Choroid plexus epithelial cell (primary cell): ENCODE measurements at places on chromosomes 6 and 20.

DNA sequence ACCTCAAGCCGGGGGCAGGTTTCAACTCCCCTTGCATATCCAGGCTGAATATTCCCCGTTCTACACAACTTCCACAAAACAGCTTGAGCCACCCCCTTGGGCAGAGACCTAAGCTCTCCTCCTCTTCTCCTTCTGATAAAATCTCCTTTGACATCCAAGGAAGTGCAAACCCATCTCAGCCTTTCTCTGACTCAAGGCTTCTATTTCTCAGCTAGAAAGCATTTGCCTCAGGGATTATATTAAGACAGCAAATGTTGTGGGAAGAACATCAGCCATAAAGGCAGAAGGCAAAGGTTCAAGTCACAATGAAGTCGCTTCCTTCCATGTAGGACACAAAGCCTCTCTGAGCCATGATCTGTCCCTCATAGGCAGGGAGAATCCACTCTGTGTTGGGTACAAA lies 386.6 kb upstream of the ARID1B start:
- DNase-seq: no peak

GRCh38 chr6:159788753-159789376 lies 537 bp downstream of the TCP1 start:
- peak; percentile 57 for DNase-seq

- DNase-seq: no peak
These were observed 47.0 kb upstream of the PREP start for GRCh38 chr6:105449756-105450390.

DNA sequence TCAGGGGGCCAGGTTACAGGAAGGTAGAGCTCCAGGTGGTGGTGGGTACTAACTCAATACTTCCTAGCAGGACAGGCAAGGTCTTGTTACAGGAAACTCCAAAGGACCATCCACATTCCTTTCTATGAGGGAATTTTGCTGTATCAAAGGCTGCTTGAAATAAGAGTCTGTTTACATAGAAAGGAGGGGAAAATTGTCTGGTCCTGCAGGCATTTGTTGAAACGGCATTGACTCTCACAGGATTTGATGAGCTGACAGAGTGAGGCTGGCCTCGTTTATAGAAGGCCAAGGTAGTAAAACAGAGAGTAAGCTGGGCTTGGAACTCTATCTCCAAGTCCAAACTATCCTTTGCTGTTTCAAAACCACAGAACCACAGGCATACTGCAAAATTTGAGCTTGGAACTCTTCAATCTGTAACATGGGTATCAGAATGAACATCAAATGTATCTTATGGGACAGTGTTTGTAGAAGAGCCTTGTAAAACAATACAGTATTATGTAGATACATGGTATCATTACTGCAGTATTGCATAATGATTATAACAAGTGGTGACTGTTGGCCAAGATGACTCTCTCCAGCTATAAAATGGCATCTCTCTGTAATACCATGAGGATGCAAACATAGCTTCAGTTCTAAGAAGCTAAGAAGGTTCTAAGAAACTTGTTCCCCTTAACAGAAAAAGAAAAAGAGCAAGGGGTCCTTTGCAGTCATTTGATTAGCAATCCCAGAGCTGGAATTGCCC lies 61.5 kb downstream of the TRAM2 start:
- peak; percentile 67 for DNase-seq

DNA sequence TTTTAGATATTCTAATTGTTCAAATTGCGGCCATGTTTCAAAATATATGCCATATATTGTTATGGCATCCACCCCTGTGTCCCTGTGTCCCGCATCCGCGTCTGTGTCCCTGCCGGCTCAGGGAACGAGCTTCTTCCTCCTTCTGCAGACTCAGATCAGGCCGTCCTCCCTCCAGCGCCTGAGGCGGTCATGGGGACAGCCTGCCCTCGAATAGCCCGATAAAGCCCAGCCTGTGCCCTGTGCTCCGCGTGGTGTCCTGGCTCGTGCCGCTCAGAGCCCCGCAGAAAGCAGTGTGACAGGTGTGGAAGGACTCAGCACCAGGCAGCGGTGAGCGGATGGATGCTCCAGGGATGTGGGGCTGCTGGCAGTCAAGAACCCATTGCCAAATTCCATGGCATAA lies 663.4 kb upstream of the DEFB115 start:
- DNase-seq: no peak

DNA sequence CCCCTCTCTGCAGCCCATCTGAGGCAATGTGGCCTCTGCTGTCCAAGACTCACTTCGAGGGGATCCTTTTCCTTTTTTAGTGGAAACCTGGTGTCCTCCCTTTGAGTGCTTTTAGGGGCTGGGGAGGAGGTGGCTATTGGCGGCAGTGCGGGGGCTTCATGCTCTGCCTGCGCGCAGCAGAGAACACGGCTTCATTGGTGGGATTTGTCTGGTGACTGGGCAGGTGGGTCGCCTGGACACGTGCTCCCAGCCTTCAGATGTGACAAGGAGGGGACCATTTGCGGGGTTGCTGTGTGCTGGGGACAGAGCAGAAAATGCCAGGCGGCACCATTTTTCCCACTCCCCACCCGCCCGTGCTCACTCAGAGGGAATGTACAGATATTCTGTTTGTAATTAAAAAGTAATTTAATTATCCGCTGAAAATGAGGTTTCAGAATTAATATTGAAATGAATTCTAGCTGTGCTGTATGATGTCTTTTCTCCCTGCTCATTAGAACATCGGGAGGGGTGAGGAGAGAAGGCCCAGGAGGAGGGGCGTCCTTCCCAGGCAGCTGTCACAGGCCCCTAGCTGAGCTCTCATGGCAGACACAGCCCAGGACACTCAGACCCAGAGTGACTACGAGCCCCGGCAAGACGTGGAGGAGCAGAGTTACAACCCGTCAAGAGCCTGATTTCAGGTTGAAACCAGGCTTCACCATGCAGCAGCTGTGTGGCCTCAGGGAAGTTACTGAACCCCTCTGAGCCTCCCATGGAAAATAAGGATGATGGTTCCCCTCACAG lies 417.2 kb upstream of the SULF2 start:
- DNase-seq: no peak

- DNase-seq: no peak
These were observed 69.2 kb upstream of the ESR1 start for GRCh38 chr6:151738267-151738666.

DNA sequence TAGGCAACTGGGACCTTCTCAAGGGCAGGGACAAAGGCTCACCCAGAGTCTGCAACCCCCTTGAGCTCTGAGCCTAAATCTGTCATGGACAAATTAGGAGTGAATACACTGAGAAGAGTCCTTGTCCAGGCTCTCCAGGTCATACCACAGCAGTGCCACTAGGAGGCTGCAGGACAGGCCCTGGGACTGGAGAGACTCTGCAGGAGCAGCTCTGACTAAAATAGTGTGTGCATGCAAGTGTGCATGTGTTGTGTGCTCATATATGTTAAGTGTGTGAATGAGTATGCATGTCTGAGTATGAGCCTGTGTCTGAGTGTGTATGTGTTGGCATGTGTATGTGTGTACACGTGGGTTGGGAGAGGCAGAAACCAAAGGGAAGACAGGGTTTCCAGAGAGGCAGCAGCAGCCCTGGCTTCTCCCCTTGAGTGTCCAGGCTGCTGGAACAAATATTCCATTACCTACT lies 27.1 kb downstream of the MRPL14 start:
- peak; percentile 66 for DNase-seq

DNA sequence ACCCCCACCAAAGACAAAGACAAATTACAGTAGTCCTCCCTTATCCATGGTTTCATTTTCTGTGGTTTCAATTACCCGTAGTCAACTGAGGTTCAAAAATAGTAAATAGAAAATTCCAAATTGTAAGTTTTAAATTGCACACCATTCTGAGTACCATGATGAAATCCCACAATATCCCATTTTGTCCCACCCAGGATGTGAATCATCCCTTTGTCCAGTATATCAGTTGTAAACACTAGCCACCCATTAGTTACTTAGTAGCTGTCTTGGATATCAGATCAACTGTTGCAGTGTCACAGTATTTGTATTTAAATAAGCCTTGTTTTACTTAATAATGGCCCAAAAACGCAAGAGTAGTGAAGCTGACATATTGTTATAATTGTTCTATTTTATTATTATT lies 364.0 kb upstream of the ARID1B start:
- no peak for DNase-seq

DNA sequence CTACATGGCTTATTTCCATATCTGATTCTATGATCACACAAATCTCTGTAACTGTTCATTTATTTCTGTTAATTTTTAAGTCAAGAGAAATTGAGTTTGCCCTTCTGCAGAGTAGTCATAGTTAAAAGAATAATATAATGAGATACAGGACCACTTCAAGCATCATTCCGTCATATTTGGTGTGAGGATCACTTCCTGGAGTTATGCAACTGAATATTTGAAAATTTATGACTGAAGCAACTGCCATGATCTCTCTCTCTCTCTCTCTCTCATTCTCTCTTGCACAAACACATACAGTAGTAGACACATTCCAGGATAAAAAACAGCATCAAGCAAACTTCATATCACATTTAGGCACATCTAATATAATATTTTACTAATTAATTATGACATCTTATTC lies 116.4 kb downstream of the COL9A1 start:
- DNase-seq: no peak

- peak; percentile 18 for DNase-seq
These were observed 32.8 kb downstream of the CYP21A2 start for GRCh38 chr6:32070814-32071543.

DNA sequence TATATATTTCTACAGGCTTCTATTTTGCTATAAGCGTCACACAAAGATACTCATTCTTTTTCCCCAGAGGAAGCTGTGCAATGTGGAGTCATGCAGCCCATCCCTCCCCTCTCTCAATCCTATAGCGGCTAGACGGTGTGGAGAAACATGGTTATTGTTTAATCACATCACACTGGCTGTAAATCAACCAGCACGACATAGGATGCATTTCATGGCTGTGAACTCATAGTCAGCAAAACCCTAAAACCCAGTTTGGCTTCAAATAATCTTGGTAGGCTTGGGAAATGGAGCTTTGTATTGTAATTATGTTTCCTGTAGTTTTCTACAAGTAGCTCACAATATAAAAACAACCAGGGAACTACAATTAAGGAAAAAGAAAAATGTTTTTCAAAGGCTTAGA lies 16.8 kb downstream of the FOXC1 start:
- no peak for DNase-seq

- DNase-seq: peak; percentile 94
These were observed 242.3 kb downstream of the TBX18 start for GRCh38 chr6:84522135-84522549.

GRCh38 chr6:170006071-170006899 lies 254.9 kb downstream of the ERMARD start:
- DNase-seq: no peak

GRCh38 chr6:125140808-125141207 lies 12.8 kb upstream of the TPD52L1 start:
- peak; percentile 77 for DNase-seq

- DNase-seq: peak; percentile 65
These were observed at the start of gene PTCHD4 for GRCh38 chr6:48111143-48111506. Gene PTCHD4 (minus strand): TSS chr6:48111197. CDS start chr6:48068957, 42,240 bp downstream.

DNA sequence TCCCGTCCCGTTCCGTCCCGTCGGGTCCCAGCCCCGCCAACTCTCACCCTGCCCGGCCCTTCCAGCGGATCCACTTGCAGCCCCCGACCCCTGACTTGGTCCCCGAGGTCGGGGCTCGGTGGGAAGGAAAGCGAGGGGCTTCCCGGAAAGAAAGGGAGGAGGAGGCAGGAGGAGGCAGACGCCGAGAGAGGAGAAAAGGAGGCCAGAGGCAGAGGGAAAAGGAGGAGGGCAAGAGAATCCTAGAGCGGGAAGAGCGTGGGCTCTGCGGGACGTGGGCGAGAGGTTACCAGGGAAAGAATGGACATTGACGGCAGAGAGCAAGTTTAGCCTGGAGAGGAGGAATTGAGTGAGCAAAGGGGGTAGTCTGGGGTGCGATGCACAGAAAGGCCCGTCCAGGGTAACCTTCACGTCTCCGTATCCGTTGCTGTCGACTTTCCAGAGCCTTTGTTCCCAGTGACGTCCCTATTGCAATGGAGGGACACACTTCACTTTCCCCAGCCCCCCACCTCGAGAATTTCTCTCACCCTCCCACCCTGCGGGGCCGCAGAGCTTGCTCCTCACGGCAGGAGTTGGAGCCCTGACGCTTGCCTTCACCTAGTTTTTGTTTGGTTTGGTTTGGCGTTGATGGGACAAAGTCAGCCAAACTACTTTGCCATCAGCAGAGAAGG lies 477 bp upstream of the MOXD1 start:
- DNase-seq: no peak

DNA sequence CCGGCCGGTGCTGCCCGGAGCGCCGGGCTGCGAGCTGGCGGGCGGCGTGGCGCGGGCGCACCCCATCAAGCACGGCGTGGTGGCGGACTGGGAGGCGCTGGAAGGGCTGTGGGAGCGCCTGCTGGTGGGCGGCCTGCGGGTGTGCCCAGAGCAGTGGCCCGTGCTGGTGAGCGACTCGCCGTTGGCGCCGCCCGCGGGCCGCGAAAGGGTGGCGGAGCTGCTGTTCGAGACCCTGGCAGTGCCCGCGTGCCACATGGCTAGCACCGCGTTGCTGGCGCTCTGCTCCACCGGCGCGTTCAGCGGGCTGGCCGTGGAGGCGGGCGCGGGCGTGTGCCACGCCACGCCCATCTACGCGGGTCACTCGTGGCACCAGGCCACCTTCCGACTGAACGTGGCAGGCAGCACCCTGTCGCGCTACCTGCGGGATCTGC lies 517 bp downstream of the ACTL10 start:
- DNase-seq: no peak

DNA sequence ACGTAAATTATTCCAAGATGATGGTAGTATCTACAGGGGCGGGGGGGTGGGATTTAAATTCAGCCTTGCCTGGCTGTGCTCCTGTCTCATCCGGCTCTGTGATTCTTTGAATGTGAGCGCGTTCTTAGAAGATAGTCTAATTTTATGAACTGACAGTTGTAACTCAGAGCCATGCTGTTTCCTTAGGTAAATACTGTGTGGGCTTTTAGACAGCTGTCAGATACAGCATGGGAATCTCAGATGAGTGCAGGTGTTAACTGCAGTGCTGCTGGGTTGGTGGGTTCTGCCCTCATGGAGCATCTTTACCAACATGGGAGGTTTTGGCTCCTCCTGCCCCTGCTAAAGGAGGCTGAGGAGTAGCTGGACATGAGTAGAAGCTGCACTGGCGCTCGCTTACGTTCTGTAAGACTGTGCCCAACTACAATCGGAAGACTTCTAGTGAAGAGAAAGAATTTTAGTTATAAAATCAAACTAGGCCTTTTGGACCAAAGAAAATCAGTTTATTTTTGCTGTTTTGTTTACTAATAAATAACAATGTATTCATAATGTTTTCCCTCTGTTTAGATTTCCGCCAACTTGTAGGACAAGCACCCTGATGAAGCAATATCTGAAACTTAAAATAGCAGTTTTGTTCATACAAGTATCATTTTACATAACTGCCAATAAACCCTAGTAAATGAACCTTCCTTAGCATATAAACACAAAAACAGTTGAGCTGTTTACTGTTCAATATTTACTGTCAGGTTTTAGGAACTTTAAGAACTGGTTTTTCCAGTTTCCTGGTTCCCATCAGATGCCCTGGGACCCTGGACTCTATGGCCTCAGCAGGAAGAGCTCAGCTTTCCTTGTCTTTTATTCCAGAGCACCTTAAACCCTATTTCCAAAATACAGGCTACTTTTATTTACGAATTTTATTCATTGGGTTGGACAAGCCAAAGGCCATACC lies 66.1 kb downstream of the FAM120B start:
- no peak for DNase-seq

- DNase-seq: no peak
These were observed 171.7 kb downstream of the BACH2 start for GRCh38 chr6:90124874-90125510.
